Fibroblast of skin of left biceps (primary cell): ENCODE measurements at places on chromosomes 12 and 14.

- DNase-seq: no peak
These were observed 30.0 kb downstream of the SH2B3 start for GRCh38 chr12:111435661-111436201.

DNA sequence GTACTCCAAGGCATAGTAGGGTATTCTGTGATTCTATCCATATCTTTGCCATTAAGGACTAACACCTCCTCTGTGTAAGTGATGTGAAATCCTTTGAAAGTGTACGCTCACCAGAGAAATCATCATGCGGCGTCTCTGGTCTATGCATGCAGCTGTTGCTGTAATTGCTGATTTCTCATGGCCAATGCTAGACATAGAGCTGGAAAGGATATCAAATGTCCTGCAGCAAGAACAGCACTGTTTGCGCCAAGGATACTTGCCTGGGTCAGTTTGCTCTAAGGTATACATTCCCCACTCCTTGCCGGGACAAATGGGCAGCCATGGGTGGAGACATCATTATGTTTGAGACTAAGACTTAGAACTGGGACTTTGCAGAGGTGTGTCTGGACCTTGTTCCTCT, 896.4 kb downstream of the BCL11B start:
- no peak for DNase-seq

DNA sequence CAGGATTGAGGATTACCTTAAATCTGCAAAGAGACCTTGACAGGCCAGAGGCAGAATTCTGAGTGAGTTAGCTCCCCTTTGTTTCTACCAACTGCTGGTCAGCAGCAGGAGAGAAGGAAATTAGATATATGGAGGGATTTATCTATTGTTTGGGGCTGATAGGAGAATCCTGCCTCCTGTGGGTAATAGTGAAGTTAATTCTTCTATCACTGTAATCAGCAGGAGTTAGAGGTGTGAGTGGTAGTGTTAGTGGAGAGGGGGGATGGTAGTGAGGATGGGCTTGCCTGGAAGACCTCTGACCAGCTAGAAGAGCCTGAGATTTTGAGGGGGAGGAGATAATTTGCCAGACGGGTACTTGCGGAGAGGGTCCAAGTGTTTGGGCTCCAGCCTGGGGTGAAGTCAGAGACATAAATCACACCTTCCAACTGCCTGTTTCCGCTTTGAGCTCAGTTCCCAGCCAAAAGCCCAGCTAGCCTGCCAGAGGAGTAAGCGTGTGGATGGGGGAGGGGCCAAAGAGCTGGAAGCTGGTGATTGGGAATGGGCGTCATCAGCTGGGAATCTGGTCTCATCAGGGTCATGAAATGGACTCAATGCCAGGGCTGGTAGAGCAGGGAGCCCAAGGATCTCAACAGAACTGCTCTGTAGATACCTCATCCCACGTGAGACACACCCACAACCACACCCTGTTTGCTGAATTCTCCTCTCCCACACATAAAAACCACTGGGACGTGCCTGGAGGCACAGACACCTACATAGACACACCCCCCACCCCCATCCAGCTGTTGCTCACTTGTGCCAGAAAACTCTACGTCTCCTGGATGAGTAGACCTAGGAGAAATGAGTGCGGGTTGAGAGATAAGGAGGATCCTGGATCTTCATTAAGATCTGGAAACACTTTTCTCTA, 13.1 kb upstream of the ITGA5 start:
- peak; percentile 67 for DNase-seq

DNA sequence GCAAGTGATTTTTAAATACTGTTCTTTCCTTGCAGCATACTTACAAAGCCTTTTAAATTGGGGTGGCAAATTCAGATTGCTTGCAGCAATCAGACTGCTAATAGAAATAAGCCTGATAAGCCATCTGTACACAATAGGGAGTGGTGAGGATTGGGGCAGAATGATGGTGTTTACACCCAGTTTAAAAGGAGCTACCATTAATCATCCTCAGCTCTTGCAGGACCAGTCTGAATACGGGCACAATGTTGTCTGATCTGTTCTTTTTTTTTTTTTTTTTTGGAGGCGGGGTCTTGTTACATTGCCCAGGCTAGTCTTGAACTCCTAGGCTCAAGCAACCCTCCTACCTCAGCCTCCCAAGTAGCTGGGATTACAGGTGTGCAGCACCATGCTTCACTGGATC, 50.1 kb upstream of the REP15 start:
- DNase-seq: no peak

- DNase-seq: no peak
These were observed 48.3 kb upstream of the KCNMB4 start for GRCh38 chr12:70317781-70318180.

GRCh38 chr12:89468017-89468416, 56.6 kb downstream of the GALNT4 start:
- no peak for DNase-seq

DNA sequence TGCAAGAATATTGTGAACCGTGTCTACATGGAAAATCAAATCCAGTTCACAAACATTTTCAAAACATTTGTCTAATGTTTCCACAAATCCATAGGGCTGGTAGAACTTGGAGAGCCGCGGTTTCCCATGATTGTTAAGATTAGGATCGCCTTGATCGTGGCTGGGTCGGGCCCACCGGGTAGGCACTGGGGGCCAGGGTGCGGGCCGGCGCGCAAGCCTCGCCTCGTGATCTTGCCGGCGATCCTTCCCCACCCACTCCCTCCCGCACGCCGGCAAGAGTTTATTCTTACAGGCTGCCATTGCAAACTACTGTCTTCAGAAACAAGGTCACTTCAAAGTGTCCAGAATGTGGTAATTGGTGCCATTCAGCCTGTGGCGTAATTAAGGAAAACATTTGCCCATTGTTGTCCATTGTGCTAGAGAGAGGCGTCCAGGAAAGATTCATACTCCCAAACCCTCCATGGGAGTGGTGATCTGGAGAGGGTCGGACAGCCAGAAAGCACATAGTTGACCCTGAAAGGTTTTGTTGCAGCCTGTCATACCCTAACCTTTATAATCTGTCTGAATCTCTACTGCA, 95.5 kb downstream of the BORCS5 start:
- no peak for DNase-seq

DNA sequence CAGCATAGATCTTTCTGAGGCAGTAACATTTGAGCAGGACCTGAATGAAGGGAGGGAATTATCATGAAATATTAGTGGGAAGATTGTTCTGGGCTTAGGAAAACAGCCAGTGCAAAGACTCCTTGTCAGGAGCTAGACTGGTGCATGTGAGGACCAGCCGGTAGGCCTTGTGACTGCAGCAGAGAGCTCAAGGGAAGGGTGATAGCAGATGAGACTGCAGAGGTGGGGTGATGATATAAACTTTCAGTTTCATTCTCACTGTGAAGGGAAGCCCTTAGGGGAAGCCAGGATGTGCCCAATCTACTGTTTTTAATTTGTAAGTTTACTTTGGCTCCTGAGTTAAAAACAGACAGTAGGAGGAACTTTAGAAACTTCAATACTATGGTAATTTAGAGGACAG, 12.4 kb downstream of the IL22 start:
- DNase-seq: no peak

DNA sequence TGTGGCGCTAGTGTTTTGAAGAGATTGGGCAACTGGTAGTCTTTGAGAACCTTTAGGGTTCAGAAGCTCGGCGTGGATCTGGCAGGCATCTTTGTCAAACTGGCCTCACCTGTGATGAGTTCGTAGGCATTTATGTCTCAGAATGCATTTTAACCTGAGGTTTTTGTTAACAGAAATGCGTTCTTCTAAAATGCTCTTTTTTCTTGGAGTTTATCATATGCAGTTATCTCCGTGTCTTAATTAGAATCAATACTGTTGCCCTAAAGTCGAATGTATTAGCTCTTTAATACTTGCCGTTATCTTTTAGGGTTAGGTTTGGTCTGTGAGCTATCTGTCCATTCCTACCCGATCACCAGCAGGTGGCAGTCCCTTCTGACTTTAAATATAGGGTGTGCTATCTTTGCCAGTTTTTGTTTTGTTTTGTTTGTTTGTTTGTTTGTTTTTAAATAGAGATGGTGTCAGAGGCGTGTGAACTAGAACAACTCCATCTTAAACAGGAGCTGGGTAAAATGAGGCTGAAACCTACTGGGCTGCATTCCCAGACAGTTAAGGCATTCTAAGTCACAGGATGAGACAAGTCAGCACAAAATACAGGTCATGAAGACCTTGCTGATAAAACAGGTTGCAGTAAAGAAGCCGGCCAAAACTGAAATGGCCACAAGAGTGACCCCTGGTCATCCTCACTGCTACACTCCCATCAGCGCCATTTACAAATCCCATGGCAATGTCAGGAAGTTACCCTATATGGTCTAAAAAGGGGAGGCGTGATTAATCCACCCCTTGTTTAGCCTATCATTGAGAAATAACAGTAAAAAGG, 1.4 kb downstream of the ATF1 start:
- DNase-seq: no peak

- DNase-seq: no peak
These were observed 918.7 kb downstream of the AACS start for GRCh38 chr12:125983784-125984500.

DNA sequence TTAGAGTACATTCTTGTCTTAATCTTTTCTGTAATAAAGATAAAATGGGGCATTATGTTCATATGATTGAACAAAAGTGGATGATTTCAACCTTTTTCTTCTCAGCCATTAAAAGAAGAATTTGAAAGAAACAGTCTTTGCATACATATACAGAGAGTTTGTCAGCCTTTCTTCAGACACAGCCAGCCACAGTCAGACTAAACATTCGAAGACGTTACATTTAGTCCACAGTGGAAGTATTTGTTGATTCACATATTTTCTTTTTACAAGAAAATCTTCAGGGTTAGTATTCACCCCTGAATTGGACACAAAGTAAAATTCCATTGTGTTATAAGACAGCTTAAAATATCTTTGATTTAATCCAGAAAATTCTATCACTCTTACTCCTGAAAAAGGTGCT, 36.2 kb downstream of the ETV6 start:
- no peak for DNase-seq

DNA sequence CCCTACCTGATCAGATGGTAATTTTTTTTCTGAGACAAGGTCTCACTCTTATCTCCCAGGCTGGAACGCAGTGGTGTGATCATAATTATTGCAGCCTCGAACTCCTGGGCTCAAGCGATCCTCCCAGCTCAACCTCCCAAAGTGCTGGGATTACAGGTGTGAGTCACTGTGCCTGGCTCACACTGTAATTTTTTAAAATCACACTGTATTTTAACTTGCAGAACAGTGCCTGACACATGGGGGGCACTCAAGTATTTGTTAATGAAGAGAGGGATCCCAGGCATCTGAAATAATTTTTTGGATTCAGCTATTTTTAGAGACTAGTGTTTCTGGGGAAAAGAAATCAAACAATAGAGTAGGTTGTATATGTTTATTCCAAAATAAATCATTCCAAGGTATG, 21.7 kb downstream of the LIMA1 start:
- DNase-seq: no peak

- no peak for DNase-seq
These were observed 43.2 kb downstream of the SLC5A8 start for GRCh38 chr12:101166866-101167265.

DNA sequence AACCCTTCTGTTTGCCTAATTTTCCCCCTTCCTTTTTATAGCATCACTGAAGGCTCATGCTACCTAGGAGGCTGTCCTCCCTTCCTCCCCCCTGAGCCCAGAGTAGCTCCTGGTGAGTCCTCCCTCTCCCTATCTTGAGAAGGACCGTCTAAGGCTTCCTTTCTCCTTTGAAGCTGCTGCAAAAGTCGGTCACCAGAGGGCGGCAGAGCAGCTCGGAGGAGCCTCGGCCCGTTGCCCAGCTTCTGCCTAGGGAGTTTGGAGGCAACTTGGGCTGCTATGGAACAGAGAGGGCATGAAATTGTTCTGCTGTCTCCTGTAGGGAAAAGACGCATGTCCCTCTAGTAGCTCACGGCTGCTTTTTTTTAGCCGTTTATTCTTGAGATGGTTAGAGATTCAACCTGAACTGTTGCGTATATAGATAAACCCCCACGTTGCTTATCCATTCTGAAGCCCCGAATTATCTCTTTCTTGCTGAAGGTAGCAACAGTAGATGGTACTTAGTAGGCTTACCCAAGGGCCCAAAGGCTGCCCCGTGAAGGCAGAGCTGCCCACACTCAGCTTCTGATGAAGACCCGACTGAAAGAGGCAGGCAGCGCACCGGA, 5.7 kb downstream of the WNT5B start:
- peak; percentile 19 for DNase-seq

GRCh38 chr12:867905-868304, 81.6 kb downstream of the RAD52 start:
- no peak for DNase-seq

GRCh38 chr12:96809522-96809921, 97.5 kb upstream of the NEDD1 start:
- no peak for DNase-seq

DNA sequence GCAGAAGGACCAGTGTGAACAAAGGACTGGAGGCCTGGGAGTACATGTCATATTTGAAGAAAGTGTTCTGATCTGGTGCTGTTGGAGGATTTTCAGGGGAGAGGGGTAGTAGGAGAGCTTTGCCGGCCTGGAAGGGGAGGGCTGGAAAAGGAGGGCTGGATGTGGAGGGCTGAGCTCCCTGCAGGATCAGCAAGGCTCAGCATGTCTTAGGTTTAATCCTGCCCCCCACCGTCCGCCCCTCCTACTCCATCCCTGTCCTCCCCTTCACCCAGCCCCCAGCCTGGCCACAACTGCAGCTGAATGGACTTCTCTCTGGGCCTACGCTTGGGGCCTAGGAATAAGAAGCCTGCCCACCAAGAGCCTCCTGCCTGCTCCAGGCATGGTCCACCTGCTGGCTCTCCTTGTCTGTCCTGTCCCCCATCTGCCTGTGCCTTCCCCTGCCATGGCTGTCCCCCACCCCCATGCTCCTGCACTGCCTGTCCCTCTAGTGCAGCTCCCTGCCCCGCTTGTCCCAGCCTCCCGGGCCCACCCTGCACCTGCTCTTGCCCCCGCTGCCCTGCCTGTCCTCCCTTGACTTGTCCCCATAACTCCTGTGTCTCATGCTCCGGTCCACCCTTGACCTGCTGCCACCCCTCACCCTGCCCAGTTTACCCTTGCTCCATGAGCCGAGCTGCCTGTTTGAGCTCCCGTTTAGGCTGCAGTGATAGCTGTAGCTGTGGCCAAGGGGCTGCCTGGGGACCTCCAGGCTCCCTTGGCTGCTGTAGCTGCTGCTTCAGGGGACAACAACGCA, 9.8 kb upstream of the RARG start:
- DNase-seq: no peak

- no peak for DNase-seq
These were observed 2.8 kb upstream of the FRS2 start for GRCh38 chr12:69467366-69467765.

DNA sequence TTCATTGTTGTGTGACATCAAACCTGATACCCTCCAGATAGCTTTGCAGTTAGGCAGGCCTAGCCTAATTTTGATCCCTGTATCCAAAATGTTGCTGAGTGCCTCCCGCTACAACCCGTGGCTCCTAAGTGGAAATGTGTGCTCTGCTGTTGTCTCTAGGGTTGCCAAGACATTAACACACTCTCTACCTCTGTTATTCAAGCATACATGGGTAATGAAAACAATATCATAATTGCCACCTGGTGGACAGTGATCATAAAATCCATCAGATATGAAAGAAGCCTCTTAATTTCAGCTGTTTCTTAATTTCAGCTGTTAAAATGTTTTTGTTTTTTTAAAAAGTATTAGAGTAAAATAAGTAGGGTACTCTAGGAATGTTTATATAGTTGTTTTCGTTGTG, 93.5 kb downstream of the PLEKHA5 start:
- no peak for DNase-seq
